GM04503 (cell line): ENCODE measurements at places on chromosomes 6 and 20.

DNA sequence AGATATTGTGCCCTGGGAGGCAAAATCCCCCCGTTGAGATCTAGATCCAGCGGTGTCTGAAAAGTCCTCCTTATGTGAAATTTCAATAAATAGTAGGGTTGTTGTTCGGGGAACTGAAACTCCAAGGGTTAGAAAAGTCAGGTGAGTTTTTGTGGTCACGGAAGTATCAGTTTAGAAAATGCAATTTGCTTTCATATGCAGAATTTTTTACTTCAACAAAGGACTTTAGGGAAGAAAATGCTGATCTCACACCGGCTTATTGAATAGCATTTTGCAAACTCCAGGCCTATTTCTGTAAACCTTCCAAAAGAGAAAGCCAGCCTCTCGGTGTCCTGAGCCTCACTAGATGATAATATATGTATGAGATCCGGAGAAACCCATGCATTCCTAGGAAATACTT is 254.7 kb downstream of the TSHZ2 start:
- DNase-seq = no peak

DNA sequence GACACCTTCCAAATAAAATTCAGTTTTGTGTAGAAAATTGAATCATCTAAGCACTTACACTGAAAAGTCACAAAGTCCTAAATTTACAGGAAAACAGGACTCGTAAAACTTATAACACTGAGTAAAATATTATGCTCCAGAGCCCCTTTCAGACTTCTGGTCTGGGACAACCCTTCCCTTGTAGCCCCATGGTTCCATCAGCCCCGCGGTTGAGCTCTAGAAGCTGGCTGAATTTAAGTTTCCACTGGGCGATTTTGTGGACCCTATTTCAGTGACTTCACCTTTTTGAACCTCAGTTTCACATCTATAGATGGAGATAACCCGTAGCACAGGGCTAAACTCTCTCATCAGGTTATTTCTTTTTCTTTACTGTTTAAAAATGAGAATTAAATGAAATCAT is 117.7 kb upstream of the BACH2 start:
- no peak for DNase-seq

- peak; percentile 92 for DNase-seq
Observed at GRCh38 chr6:108737594-108738546, 110.4 kb upstream of the ARMC2 start.

DNA sequence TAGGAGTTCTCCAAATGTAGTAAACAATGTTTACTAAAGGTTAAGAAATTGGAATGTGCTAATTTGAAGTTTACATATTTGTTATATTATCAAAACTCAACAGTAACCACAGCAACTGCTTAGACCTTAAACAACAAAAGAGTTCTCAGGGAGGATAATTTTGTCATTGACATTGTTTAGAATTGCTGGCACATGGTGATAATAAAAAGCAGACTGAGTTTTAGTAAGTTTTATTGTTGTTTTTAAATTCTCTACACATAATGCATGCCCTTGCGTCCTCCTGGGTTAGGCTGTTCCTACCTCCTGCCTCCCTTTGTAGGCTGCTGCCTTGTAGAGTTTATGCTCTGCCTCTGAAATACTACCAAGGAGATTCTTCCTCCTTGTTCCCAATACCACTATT is 28.7 kb downstream of the LAMA4 start:
- DNase-seq = peak; percentile 88

DNA sequence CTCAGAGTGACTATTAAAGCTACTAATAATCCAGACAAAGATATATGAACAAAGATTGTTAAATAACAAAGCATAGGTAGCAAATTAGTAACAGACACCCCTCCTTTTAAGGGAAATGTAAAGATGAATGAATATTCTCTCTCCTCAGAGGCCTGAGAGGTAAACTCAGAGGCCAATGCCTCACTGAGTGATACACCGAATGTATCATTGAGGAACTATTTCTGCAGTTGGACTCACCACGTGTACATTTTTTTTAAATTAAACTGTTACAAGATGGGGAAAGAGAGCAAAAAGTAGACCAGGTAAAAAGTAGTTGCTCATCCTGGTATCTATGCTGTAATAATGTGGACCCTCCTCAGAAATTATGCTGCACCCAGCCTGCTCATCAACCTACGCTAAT is 72.3 kb upstream of the IPCEF1 start:
- no peak for DNase-seq

GRCh38 chr6:41652866-41653652 is 14.8 kb downstream of the MDFI start:
- no peak for DNase-seq

GRCh38 chr20:3890999-3891929 is 2.1 kb downstream of the PANK2 start:
- DNase-seq = no peak
